Left cardiac atrium (tissue), 4 donors: ENCODE measurements at places on chromosomes 4 and X. TPM values are rescaled to one million over a fixed set of nuclear protein-coding genes. Genes with fewer than 3 reads are reported as not detected.
A peak's percentile ranks its signal among the peaks of the same experiment; 100 is the strongest.

- no peak for DNase-seq
Measured at GRCh38 chrX:9927698-9928482, 39.3 kb upstream of the CLDN34 start.

Gene CXXC4
- total RNA-seq, result 2.3 TPM

Gene CDS1
- total RNA-seq, result 0.21 TPM

Gene VCX
- not detected for total RNA-seq

- no peak for DNase-seq
Measured at GRCh38 chr4:44761306-44761705, 35.0 kb upstream of the GNPDA2 start.

- DNase-seq, result no peak
Measured at GRCh38 chr4:186724864-186725468, 1.3 kb upstream of the FAT1 start.

DNA sequence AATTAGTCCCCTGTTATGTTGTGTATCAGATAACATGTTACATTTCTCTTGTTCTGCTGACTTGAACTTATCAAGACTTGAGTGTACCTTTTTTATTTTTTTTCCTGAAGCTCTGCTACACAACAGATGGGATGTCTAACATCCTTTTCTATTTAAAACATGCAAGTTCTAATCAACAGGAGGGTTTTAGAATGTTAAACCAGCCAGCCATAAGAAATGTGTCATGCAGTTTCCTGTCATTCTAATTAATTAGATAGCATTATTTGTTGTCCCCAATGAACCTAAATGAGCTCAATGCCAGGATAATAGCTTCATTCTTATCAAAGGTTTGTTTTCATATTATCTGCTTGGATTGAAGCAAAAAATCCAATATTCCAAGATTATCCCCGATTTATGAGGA, 958.2 kb downstream of the PCDH7 start:
- DNase-seq, result no peak

Gene ANXA5
- 278 TPM for total RNA-seq

DNA sequence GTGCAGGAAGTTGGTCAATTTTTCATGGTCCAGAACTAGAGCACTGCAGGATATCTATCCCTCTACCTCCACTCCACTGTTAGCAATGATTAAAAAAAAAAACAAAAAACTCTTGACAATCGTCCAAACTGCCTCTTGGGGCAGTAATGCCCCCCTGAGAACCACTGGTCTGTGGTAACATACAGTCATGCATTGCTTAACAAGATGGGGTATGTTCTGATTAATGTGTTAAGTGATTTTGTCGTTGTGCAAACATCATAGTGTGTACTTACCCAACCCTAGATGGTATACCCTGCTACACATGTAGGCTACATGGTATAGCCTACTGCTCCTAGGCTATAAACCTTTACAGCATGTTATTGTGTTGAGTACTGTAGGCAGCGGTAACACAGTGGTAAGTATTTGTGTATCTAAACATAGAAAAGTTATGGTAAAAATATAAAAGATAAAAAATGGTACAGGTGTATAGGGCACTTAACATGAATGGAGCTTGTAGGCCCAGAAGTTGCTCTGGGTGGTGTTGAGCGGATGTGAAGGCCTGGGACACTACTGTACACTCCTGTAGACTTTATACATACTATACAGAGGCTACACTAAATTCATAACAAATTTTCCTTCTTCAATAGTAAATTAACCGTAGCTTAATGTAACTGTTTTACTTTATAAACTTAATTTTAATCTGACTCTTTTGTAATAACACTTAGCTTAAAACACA, 34.1 kb downstream of the ART3 start:
- no peak for DNase-seq

DNA sequence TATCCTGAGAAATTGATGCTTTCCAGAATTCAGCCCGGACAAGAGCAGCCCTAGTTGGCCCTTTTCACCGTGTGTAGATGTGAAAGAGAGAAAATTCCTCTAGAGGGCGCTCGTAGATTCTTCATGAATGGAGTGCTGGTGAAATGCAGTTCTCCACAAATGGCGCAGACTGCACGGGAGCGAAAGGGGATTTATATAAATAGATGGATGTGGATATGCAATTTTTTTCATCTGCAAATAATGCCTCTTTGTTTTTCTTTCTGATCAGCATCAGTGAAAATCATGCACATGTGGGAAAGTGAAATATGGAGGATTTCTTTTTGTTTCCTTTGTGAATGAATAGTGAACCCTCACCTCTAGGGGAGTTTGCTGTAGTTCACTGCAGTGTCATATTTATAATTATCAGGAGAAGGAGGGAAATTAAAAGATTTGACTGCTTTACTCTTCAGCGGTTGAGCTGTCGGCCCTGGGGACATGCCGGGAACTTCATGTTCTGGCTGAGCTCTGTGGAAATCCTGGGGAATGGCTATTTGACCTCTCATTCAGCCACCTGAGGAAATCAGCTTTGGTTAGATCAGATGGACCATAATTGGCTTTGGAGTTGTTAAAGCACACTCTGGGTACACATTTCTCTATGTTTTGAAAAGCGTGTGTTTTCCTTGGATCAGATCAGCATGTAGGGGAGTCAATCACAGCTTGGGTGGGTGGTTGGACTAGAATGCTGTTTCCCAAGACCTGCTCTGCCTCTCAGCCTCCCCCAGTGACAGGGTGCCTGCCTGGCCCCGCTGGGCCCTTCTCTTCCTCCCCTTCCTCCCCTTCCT, 115.0 kb upstream of the SHISA3 start:
- DNase-seq, result peak; percentile 52

- DNase-seq, result peak; percentile 44
Measured at GRCh38 chrX:39895218-39896110, 202.3 kb downstream of the BCOR start.

Gene CT47B1
- not detected for total RNA-seq

Gene RNF128
- total RNA-seq, result 1.1 TPM

- no peak for DNase-seq
Measured at GRCh38 chr4:119570401-119570800, 58.2 kb downstream of the PDE5A start.

DNA sequence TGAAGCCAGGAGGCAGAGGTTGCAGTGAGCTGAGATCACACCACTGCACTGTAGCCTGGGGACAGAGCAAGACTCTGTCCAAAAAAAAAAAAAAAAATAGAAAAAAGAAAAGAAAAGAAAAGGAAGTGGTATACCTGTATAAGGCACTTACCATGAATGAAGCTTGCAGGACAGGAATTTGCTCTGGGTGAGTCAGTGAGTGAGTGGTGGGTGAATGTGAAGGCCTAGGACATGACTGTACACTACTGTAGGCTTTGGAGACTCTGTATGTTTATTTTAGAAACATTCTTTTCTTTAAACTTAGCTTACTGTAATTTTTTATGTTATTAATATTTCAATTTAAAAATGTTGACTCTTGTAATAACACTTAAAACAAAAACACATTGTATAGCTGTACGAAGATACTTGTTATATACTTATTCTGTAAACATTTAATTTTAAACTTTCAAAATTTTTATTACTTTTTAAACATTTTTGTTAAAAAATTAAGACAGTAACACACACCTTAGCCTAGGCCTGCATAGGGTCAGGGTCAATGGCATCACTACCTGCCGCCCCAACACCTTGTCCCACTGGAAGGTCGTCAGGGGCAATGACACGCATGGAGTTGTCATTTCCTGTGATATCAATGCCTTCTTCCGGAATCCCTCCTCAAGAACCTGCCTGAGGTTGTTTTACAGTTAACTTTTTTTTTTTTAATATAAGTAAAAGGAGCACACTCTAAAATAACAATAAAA, 78.7 kb downstream of the CLNK start:
- no peak for DNase-seq

Gene SPP1
- total RNA-seq, result 88.4 TPM

GRCh38 chr4:127936974-127937373, 28.0 kb downstream of the MFSD8 start:
- DNase-seq, result no peak

- DNase-seq, result no peak
Measured at GRCh38 chrX:134013524-134013923, 28.1 kb upstream of the GPC3 start.

Gene UGDH
- 28.7 TPM for total RNA-seq

Gene MAP7D2
- 0.60 TPM for total RNA-seq

Gene S100P
- total RNA-seq, result 0.38 TPM

Gene UGT2A3
- total RNA-seq, result not detected

DNA sequence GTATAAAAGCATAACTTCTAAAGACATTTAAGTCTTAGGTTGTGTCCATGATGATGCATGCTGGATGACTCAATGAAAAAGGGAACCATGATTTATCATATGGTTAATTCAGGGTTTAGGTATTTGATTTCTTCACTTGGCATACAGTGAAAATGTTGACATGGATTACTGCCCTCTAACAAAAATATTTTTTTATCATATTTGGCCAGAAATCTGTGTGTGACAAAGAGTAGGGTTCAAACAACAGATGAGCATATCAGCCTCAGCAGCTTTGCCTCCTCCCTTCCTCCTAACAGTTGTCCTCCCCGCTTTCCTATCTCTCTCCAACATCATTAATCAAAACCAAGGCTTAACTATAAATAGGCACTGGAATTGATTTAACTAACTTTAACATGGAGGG, 46.3 kb downstream of the ARHGAP6 start:
- DNase-seq, result no peak

DNA sequence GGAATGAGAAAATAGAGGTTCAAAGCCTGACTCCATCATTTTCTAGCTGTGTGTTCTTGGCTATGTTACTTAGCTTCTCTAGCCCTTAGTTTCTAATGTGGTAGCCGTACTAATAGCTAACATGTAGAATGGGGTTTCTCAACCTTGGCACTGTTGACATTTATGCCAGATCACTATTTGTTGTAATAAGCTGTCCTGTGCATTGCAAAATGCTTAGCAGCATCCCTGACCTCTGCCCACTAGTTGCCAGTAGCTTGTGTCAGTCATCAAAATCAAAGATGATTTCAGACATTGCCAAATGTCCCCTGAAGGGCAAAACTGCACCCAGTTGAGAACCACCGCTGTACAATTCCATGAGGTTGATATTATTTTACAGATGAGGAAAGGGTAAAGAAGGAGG, 18.3 kb upstream of the ADAMTS3 start:
- no peak for DNase-seq

DNA sequence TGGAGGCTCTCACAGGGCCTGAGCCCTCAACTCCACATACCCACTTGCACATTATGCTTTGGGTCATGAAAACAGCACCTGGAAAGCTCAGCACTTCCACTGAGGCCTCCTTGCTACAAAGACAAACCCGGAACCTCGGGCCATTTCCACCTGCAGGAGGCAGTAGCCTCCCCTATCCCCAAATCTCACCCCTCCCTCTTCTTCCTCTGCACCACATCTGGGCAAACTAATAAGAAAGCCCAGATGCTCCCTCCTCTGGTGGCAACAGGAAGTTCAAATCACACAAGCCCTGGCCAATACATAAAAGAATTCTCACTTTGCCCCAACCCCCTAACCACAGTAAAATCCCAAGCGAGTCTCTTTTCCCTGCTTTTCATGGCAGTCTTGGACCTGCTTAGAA, 136.4 kb downstream of the MAPK10 start:
- DNase-seq, result no peak

Gene ART3
- total RNA-seq, result 23.4 TPM

GRCh38 chr4:28248269-28248668, 1387.6 kb downstream of the STIM2 start:
- DNase-seq, result no peak

DNA sequence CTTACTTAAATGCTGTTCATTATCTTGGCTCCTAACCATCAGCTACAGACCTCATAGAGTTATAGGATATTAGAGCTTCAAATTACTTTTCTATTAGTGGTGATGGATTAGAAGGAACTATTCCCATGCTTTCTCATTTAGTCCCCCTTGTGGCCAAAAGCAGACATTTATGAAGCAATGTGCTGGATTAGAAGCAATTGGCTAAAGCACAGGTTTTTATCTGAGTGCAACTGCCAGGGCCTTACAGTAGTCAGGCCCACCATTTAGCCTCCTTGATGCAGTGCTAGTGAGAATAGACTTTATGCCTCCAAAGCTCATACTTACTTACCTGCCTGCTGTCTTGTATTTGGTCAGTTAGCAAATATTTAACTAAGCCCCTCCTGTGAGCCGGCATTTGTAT, 93.0 kb downstream of the TSPAN7 start:
- no peak for DNase-seq

Gene FRMPD4
- total RNA-seq, result 0.52 TPM

- DNase-seq, result no peak
Measured at GRCh38 chr4:8655411-8656184, 63.0 kb downstream of the CPZ start.

Gene SERPINA7
- not detected for total RNA-seq

Gene ETDA
- total RNA-seq, result not detected

DNA sequence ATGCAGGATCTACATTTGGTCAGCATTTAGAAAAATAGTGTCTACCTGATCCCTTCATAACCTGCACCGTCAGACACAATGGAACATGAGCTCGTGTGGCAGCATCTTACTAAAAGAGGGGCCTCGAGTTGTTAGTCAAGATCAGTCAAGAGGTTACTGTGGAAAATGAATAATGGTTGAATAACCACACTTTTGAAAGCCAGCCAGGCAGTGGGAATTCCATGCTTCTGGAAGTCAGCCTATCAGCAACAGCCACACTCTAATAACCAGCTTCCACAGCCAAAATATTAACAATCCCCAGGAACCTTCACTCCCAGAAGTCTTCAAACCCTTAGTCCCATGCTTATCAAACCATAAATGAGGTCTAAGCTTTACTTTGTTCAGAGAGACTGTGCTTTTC, 234.3 kb downstream of the HS3ST1 start:
- no peak for DNase-seq

Gene SSX4
- total RNA-seq, result not detected
